ENCODE measurements at places on chromosomes 3 and 15.

- no peak for DNase-seq
Measured at GRCh38 chr3:9903904-9904303, 1.3 kb downstream of the IL17RE start.

GRCh38 chr15:62415498-62415897 lies 250.4 kb upstream of the C2CD4B start:
- no peak for DNase-seq

DNA sequence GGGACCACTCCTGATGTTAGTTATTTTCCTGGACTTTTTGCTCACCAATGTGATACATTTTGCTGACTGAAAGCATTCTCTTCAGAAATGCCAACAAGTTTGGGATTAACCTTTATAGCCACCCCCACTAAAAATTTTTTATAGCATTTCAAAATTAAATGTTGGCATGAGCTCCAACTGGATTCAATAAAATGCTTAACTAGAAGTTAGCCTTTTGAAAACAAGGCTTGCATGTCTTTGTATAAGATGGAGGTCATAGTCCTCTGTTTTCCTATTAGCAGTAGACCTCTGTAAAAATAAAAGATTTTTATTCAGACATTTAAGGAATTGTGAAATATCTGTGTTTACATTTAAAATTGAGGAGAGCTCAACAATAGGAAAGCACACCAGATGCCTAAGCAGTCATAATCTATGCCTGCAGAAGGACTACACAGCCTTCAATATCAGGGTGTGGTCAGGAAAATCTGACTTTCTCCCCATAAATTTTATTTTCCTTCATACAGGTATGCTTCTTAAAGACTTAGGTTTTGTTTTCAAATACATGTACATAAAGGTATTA lies 87.2 kb downstream of the DNAJC13 start:
- no peak for DNase-seq

GRCh38 chr3:73964818-73965217 lies 340.1 kb upstream of the PDZRN3 start:
- no peak for DNase-seq

DNA sequence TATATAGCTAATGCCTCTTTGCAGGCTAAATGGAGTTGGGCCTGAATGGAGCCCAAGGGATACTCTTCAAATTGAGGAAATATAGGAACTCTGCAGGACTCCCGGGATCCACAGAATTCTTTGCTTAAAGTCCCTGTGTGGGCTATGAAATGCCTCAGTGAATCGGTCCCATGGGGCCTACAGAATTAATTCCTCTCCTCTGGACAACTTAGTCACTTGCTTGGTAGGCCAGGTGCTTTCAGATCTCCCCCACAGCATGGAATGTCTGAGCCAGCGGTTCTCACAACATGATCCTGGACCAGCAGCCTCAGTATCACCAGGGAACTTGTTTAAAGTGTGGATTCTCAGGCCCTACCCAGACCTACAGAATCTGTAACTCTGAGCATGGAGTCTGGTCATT lies 15.1 kb upstream of the PRICKLE2 start:
- no peak for DNase-seq

DNA sequence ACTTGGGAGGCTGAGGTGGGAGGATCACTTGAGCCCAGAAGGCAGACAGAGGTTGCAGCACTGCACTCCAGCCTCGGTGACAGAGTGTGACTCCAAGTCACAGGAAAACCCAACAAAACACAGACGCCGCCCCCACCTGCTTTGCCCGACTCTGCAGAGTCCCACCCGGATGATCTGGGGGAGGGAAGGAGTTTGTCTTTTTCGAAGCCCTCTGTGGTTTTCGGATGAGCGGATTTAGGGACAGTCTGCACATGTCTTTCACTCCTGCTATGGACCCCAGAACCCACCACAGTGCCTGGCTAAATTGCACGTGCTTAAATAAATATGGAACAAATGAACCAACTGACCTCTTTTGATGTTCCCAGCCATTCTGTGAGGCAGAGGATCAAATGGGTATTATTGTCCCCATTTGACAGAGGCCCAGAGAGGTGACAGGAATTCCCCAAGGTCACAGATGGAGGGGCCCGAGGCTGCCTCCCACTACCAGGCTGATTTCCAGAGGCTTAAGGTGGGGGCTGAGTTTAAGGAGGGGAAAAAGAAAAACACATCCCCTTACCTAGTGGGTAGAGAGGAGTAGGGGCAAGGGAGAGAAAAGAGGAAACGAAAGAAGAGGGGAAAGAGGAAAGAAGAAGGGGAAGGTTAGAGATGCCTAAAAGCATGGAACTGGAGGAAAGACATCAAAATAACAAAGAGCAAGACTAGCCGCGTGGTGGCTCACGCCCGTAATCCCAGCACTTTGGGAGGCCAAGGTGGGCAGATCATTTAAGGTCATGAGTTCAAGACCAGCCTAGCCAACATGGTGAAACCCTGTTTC lies 59.4 kb upstream of the TFRC start:
- no peak for DNase-seq

DNA sequence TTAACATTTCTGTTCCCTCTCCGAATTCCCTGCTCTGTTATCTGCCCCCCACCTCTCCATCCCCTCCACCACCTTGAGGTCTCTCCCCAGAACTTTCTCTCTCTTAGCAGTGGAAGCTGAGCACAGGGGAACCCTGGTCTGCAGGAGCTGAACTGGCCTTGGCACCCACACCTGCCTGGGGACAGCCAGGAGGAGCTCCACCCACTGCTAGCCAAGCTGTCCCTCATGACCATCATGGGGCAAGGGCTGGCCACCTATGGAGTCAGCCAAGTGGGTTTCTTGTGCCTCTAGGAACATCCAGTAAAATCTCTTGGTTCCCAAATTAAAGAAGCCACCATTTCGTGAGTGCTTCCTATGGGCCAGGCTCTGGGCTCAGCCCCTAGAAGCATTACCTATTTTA lies 276.4 kb upstream of the TLE3 start:
- no peak for DNase-seq

DNA sequence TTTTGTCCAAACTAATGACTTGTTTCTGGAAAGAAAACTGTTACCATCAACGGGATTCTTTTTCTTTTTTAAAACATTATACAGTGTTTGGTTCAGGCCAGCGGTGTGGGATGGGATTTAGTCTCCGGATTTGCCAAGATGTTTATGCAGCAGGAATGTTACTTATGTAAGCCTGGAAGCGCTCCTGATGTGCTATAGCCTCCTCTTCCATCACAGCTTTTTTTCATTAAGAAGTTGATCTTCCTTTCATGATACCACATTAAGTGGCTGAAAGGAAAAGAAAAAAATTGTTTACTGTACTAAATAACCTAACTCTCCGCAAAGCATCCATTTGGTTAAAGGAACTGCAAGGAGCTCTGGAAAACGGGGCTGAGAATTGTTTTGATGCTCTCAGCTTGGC lies 120.5 kb upstream of the ALDH1A3 start:
- peak; percentile 29 for DNase-seq

GRCh38 chr3:81741216-81741615 lies 20.2 kb downstream of the GBE1 start:
- DNase-seq = no peak

GRCh38 chr3:188974856-188975599 lies 196.7 kb upstream of the TPRG1 start:
- peak; percentile 74 for DNase-seq

DNA sequence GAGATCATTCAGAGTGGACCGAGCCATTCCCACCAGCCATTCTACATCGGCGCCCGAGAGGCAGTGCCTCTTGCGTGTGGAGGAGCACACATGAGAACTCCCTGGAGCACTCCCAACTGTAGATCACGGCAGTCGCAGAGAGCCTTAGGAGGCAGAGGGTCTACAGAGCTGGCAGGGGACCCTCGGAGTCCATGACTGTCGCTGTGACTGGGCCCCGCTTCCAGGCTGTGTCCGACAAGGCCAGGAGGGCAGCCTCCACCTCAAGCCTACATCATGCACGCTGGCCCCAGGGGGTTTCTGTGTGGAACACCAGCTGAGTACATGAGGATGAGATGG lies 159.0 kb downstream of the CHSY1 start:
- no peak for DNase-seq

DNA sequence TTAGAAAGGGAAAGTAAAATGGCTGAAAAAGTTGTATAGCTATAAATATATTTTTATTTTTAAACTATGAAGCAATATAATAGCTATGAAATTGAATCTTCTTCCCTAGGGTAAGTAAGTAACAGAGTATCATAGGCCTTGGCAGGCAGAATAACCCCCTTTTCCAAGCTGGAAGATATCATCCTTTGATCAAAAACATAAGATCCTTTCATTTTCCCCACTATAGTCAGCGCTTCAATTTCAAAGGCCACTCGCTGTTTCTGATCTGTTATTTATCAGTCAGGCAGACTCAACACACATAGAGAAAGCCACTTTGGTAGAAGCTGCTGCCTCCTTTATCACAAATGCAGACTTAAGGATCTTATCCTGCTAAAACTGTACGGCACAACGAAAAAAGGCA lies 74.0 kb upstream of the UBE2E2 start:
- no peak for DNase-seq

- DNase-seq = no peak
Measured at GRCh38 chr15:42510258-42511006, 15.0 kb downstream of the SNAP23 start.

GRCh38 chr3:3353153-3353552 lies 173.7 kb upstream of the CRBN start:
- DNase-seq = no peak

DNA sequence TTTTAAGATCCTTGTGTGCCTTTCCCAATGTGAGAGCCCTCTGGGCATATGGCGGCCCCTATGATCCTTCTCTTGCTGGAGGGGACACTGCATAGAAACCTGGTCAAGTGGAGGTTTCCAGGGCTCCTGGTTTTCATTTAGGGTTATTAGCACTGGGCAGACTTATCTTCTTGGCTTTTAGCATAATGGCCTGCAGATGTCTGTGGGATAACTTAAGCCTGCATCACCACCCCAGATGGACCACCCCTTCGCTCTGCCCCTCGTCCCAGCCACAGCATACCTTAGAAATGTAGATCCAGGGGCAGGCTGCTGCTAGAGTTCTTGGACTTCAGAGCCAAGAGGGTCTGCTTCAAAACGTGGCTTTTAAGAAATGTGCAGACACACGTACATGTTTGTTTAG lies 340.3 kb upstream of the CTDSPL start:
- no peak for DNase-seq

DNA sequence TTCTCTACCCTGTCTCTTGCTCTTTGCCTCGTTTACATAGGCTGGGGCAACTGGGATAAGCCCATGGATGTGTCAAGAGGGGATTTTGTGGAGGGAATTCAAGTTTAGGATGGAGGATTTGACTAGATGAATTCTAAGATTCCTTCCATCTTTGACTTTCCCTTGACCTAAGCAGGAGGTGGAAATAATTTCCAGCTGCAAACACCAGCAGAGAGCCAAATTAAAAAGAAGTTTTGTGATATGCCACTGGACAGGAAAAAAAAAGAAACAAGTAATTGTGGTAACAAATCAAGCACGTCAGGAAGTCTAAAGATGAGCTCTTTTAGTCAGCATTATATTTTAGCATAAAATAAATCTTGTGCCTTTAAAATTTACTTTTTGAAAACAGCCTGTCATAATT lies 49.8 kb downstream of the KCNMB2 start:
- DNase-seq = no peak

GRCh38 chr3:152688313-152688712 lies 146.6 kb upstream of the P2RY1 start:
- no peak for DNase-seq

GRCh38 chr15:93466380-93466779 lies 377.4 kb upstream of the RGMA start:
- no peak for DNase-seq

GRCh38 chr3:189834462-189834861 lies 203.3 kb downstream of the TP63 start:
- DNase-seq = no peak

GRCh38 chr15:80231371-80231770 lies 20.6 kb downstream of the CTXND1 start:
- no peak for DNase-seq

DNA sequence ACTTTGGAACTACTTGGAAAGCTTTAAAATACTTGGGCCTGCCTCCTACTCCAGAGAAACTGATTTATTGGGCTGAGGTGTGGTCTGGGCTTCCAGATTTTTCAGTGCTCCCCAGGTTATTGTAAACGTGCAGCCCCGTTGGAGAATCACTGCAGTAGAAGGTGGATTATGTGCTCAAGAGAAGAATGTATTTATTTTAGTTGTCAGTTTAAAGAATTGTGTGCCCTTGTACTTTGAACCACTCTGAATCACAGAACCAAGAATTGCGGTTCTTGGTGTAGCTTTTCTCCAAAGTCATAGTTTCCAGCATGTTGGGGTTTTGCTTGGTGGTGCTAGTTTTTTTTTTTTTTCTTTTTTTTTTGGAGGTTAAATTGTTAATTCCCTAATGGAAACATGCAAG lies 1.6 kb downstream of the TATDN2 start:
- no peak for DNase-seq

Data from astrocyte of the cerebellum (primary cell).